Epithelial cell of proximal tubule (primary cell): ENCODE measurements at places on chromosomes 6 and 20.

DNA sequence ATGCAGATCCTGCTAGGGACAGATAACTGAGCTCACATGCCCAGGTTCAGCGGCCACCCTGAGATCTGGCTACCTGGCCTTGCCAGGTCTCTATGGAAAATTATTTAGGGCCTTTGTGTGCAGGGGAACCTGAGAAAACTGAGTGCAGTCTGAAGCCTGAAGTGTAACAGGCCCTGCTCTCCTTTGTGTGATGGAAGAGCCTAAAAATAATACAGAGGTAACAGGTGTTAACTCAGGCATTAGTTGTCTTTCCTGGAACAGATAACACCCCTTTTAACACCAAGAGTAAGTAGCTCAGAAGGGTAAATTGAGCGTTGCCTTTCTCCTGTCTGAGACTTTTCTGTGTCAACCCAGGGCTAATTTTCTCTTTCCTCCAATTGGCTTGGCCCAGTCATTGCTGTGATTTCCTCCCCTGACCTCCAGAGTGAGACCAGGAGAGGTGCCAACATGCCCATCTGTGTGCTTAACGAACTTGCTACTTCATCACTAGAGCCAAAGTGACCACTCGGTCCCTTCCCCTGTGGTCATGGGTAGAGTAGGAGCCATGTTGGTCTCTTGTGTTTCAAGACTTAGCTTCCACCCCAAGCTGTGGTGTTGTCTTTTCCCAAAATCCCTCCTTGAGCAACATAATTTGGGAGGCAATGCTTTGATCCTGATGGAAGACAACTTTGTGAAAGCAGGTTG is 304.4 kb upstream of the JAG1 start:
- DNase-seq = no peak

- no peak for DNase-seq
Measured at GRCh38 chr6:138109042-138109997, 2.1 kb upstream of the PERP start.

DNA sequence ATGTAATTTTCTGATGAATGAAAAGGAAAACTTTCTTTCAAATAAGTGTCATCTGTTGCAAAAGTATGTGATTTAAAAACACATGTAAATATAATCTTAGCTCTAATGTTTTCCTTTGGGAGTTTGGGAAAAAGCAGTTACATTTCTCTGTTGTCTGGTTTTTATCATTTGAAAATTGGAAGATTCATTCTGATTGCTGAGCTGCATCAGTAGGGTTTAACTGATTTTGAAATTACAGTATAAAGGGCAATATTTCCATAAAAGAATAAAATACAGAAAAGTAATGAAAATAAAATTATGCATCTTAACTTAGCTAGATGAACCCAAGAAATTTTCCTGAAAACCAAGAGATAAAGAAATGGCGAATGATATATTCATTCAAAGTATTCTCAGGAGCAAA is 57.8 kb downstream of the MAP7 start:
- DNase-seq = no peak

- no peak for DNase-seq
Measured at GRCh38 chr6:43496370-43497128, 13.6 kb downstream of the LRRC73 start.

DNA sequence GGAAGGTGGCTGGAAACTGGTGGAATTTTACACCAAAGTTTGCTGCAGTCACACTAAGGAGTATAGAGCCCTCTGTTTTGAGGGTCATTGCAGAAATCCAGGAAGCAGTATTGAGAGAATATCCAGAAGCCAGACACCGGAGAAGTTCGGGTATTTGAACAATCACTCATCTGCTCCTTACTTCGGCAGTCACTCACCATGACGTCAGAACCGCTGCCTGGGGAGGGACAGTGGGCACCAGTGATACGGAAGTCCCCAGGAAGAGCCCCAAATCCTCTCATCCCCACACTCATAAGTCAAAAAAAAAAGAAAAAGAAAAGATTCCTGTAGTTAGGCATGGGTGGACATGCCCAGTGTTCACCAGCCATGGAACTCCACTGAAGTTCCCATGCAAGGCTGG is 4.0 kb downstream of the LY6G5C start:
- DNase-seq = no peak

- DNase-seq = no peak
Measured at GRCh38 chr6:28807682-28808280, 116.0 kb downstream of the TRIM27 start.
